Sigmoid colon (tissue), 7 donors: ENCODE measurements at places on chromosomes 2 and 18. TPM values are rescaled to one million over a fixed set of nuclear protein-coding genes. Genes with fewer than 3 reads are reported as not detected.

GRCh38 chr2:124663645-124663997, 638.5 kb downstream of the CNTNAP5 start:
- no peak for DNase-seq

- DNase-seq: no peak
Measured at GRCh38 chr2:40243581-40244187, 208.2 kb downstream of the SLC8A1 start.

GRCh38 chr2:60634438-60634837, 81.0 kb upstream of the BCL11A start:
- no peak for DNase-seq

DNA sequence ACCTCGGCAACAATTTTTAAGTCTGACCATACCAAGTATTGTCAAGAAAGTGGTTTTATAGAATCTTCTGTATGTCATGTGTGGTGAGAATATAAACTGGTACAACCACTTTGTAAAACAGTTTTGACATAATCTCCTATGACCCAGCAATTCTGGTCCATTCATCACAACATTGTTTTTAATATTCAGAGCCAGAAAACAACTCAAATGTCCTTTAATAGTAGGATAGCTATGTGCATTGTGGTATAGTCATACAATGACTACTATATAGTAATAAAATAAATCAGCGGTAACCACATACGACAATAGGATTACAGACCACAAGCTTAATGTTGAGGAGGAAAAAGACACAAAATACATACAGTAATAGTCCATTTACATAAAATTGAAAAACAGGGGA, 175.2 kb upstream of the SPATS2L start:
- no peak for DNase-seq

GRCh38 chr18:7877609-7878008, 310.5 kb downstream of the PTPRM start:
- no peak for DNase-seq

- DNase-seq: peak; percentile 67
Measured at GRCh38 chr2:19538411-19538963, 180.1 kb upstream of the OSR1 start.

DNA sequence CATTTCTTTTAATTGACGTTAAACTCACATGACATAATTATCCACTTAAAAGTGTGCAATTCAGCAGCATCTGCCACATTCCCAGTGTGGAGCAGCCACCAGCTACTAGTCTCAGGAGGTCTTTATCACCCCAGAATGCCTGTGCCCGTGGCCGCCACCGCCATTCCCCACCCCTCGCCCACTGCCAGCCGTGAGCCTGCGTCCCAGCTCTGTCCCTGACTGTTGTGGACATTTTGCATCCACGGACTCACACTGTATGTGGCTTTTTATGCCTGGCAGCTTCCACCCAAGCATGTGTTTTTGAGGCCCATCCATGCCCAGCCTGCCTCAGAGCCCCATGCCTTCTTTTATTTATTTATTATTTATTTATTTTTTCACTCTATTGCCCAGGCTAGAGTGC, 9.2 kb downstream of the BOK start:
- peak; percentile 37 for DNase-seq

DNA sequence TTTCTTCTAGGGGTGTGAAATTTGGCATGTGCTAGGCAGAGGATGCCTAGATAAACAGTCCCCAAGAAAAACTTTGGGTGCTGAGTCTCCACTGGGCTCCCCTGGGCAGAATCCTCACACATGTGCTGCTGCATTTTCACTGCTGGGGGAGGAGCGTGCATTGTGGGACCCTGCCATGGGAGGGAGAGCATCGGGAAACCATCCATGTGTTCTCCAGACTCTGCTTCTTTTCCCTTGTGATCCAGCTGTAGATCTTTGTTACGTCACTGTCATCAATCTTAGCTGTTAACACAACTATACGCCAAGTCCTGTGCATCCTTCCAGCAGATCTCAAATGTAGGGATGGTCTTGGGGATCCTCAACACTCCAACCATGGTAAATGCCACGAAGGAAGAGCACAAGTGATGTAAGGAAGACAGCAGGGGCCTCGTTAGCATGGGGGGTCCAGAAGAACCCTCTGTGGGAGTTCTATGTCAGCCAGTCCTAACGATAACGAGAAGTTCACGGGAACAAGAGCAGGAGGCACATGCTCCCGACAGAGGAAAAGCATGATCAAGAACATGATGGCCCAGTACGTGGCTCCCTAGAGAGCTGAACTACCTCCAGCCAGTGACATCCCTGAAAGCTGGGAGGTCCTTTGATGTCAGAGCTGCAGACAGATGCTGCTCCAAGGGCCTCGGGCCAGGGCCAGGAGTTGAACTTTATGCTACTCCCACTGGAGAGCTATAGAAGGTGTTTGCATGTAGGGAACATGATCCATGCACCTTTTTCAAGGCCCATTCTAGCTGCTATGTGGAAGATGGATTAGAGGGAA, 41.1 kb upstream of the NPAS2 start:
- no peak for DNase-seq

GRCh38 chr18:66603941-66604627, at the start of gene CDH19:
CDH19 (minus strand) TSS chr18:66604090; CDS start chr18:66572204, 31,886 bp downstream.
- DNase-seq: no peak

DNA sequence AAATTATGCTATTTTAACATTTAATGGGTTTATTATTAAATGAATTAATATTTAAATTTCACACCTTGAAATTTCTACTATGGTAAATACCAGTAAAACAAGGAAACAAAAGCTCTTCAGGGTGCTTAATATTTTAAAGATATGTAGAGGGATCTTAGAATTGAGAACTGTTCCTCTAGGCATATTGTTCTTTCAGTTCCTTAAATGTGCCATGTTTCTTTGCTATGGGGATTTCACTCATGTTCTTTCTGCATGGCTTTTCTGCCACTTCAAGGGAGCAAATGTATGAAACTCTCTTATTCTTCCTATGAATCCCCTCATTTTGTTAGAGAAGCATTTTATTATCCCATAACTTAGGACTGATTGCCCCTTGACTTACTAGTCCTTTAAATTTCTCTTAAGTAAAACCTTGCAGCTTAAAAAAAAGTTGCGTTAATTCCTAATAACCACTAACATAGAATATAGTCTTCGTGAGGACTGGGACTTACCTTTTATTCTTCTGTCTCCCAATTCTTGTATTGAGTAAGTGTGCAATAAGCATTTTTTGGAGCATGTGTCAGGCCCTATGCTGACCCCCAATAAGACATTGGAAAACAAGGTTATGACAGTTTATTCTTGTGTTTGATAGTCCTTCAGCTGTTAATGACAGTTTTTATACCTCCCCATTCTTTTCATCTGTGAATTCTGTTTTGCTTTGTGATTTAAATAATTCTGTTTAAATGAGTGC, 95.7 kb downstream of the BIRC6 start:
- no peak for DNase-seq

GRCh38 chr2:109375131-109375561, 238.6 kb downstream of the SEPTIN10 start:
- DNase-seq: peak; percentile 52

DNA sequence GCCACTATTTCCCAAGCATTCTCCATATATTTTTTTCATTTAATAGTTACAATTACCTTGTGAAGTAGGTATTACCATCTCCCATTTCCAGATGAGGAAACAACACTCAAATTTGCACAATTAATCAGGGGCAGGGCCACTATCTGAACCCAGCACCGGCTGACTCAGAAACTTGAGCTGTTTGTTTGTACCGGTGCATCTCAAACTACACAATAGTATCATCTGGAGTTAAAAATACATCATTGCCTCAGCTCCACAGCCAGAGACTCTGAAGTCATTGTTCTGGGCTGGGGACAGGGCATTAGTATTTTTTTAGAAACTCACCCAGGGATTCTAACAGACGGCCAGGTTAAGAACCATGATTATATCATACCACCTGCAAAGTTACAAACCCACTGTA, 55.9 kb downstream of the CDCA7 start:
- DNase-seq: no peak

DNA sequence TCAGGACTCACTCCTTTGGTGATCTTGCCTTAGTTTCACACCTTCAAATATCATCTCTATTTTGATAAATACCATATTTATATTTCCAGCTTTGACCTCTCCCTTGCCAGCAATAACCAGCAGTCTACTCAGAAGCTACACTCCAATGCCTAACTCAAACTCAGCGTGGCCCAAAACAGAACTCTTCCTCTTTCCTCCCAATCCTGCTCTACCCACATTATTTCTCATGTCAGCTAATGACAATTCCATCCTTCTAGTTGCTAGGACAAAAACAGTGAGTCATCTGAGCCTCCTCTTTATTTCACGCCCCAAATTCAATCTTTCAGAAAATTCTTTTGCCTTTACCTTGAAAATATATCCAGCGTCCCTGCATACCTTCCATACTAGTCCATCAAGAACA, 23.5 kb downstream of the CYRIA start:
- DNase-seq: no peak

DNA sequence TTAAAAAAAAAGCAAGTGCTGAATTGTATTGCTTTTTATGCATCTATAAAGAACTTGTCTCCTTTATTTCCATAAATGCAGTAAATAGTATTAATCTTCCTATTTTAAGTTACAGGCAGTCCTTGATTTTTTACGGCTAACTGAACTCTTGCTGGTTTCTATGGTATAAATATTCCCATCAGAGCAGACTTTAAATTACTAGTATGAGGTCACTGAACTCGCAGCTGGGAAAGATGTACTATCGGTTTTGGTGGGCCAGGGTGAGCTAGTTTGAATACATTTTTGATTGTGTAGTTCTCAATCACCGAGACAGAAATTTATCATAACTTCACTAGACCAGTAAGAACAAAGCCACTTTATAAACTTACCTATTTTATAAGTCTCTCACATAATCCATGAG, 20.9 kb upstream of the KDSR start:
- no peak for DNase-seq

GRCh38 chr18:48422947-48423378, 13.8 kb upstream of the ZBTB7C start:
- DNase-seq: no peak

DNA sequence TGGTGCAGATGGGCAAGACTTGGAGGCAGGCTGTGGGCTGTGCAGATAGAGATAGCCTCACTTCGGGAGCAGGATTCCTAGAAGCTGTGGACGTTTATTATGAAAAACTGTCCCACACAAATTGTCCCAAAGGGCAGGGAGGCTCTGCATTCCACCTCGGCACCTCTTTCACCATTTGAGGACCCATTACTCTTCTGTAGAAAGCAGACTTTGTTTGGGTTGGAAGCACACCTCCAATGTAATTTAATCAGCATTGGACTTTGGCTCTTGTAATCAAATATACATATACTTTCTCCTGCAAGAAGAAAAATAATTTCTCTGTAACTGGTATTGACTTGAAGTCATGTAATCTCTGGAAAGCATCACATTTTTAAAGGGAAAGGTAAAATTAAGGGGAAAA, 8.5 kb downstream of the ONECUT2 start:
- DNase-seq: no peak

GRCh38 chr2:120968307-120969015, 232.8 kb downstream of the GLI2 start:
- no peak for DNase-seq

DNA sequence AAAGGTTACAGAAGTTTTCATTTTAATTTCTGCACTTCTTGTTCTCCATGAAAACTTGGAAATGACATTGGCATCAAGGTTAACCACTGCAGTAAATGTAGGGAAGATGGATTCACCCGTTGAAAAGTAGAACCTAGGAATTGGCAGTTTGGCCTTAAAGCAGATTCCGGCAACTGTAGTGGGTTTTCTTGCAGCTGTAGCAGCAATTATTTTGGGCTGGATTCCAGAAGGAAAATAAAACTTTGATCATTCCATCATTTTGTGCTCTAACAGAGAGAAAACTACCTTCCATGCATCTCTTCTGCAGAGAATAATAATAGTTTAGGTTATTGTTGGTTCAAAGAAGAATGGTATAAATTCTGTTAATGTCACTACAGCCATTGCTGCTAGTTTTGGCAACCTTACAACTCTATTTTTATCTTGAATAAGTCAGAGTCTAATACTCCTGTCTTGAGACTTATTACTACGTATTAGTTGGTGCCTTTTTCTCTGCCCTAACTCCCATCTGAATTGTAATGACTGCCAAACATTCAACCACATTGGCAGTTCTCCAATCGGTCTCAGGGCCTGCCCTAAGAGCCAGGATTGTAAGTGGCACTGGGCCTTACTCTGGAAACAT, 178.1 kb upstream of the PIEZO2 start:
- DNase-seq: no peak

- no peak for DNase-seq
Measured at GRCh38 chr2:11419781-11420180, 46.2 kb downstream of the E2F6 start.

GRCh38 chr2:152418688-152419087, 83.7 kb downstream of the FMNL2 start:
- no peak for DNase-seq

DNA sequence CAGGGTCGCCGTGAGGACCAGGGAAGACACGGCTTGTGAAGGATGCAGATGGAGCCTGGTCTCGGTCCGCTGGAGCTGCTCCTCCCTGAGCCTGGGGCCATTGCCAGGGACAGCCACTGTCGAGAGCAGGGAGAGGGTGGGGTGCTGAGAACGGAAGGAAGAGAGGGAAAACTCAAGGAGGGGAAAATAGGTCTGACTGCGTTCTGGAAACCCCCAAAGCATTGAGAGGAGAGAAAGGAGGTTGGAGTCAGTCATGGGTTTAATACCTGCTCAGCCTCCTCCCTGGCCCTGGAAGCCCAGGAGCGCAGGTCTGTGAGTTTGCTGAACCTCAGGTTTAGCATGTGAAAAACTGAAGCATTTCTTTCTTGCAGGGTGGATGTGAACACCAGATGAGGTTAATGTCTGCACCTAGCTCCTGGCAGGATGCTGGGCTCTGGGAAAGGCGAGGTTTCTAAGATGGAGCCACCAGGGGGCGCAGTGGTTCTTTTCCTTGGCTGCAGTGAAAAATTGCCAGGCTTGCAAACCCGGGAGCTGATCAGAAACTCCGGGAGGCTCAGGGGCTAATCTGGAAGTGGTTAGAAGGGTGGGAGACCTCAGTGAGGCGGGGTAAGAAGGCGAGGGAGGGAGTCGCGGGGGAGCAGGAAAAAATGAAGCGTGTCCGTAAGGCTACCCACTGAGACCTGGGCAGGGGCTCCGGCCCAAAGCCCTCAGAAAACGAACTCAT, 33.6 kb upstream of the RNF149 start:
- DNase-seq: peak; percentile 84

KCNS3 gene
- 30.2 TPM for total RNA-seq

ASXL3 gene
- total RNA-seq: 8.7 TPM

UGT1A7 gene
- total RNA-seq: not detected

ZNF519 gene
- 46.0 TPM for total RNA-seq

TTN gene
- 20.2 TPM for total RNA-seq

DNAJC5G gene
- 0.71 TPM for total RNA-seq

SATB2 gene
- total RNA-seq: 0.95 TPM

CLHC1 gene
- total RNA-seq: 4.9 TPM

LCT gene
- total RNA-seq: under 0.01 TPM

DOK6 gene
- total RNA-seq: 1.4 TPM

ASB18 gene
- total RNA-seq: not detected

TMEM198 gene
- 1.5 TPM for total RNA-seq

CYP1B1 gene
- 12.2 TPM for total RNA-seq
